Thymus (tissue), 14 donors: ENCODE measurements at places on chromosomes 2 and 18. TPM values are rescaled to one million over a fixed set of nuclear protein-coding genes. Genes with fewer than 3 reads are reported as not detected.

Gene TUBA3E
- 0.05 TPM for total RNA-seq

Gene CRYBA2
- total RNA-seq = 0.14 TPM

Gene ASXL3
- 0.42 TPM for total RNA-seq

Gene RAPGEF4
- 2.0 TPM for total RNA-seq

Gene TBC1D8
- total RNA-seq = 7.7 TPM

Gene TMEM169
- total RNA-seq = 1.1 TPM

Gene TMEM247
- not detected for total RNA-seq

Gene EN1
- 0.05 TPM for total RNA-seq

Gene ZSWIM2
- not detected for total RNA-seq

Gene DUSP2
- total RNA-seq = 60.0 TPM

Gene FN1
- total RNA-seq = 222 TPM
